ENCODE measurements at places on chromosomes 5 and 9.

DNA sequence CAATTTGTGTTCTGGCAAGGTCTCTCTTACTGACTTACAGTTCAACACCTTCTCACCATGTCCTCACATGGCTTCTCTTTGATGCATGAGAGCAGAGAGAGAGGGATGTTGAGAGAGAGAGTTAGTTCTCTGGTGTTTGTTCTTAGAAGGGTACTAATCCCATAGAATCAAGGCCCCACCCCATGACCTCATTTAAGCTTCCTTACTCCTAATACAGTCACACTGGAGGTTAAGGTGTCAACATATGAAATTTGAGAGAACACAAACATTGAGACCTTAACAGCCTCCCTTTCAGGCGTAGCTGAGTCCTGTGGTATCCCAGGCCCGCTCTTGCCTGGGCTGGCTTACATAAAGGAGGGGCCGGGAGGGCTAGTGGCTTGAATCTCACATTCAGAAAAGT lies 10.6 kb upstream of the SEMA6A start:
- DNase-seq, result no peak

- no peak for DNase-seq
Observed at GRCh38 chr5:109387408-109387974, 22.3 kb downstream of the PJA2 start.

DNA sequence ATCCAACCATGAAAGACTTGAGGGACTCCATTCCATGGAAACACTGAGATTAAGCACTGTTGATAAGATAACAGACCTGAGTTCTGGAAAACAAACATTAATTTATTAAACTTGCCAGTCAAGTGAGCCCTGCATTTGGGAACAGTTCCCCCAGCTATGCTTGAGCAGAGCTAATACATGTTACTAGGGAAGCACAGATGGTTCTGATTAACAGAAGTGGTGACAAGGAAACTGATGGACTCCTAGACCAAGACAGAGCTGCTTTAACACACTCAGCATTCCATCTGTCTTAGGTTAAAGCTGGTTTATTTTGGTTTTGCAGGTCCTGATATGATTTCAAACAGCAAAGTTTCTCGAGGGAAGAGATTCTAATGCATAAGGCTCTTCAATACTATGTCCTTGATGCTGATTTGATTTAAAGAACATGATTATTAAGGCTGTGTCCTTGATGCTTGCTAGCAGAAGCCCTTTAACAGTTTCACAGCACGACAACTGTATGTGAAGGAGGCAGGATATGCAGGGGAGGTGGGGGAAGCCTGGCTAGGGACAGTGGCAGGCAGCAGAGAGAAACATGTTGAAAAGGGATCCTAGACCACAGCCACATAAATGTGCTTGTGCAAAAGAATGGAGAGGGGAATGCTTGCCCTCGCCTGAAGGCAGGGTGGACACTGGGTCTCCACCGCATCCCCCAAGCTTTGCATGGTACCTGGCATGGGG lies 66.2 kb downstream of the ACTBL2 start:
- DNase-seq, result no peak

- DNase-seq, result no peak
Observed at GRCh38 chr5:169114466-169115065, 186.4 kb downstream of the SLIT3 start.

GRCh38 chr9:75188756-75189155 lies 100.4 kb downstream of the OSTF1 start:
- DNase-seq, result no peak

- no peak for DNase-seq
Observed at GRCh38 chr5:54257366-54258118, 52.8 kb downstream of the ARL15 start.

GRCh38 chr9:86867804-86868313 lies 79.4 kb downstream of the GAS1 start:
- DNase-seq, result no peak

DNA sequence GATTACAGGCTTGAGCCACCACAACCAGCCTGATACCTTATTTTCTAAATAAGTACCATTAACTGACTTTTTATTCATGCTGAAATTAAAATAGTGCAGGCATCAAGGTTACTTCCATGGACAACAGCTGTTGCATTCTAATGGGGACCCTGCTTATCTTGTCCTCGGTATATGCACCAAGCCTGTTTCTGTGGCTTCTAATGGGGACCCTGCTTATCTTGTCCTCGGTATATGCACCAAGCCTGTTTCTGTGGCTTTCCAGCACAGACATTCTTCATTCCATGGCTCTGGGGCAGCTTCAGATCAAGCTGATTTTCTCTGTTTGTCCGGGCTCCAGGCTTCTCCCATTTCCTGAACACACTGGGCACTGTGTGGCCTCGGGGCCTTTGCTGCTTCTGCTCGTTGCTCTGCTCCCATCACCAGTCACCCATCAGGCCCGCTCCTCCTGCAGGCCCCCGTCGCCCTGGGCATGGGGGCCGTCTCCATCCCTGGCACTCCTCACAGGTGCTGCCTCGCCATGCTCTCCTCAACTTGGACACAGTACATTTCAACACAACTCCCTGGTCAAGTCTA lies 30.7 kb downstream of the ZNF354A start:
- DNase-seq, result no peak

DNA sequence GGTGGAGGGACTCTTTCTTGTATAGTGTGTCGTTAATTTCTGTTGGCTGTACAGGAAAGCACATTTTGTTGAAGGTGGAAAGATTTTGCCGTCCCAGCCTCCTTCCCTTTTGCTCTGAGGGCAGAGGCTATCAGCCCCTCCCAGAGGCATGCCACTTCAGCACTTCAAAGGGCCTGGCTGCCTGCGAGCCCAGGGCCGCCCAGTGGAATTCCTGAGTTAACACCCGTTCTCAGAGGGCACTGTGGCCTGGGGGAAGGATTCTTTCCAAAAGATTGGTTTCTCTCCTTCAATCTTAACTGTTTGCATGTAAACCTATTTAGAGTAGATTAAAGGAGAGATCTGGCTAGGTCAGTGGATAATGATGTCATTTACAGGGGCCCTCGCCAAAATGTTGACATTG lies 238.6 kb downstream of the FANCC start:
- no peak for DNase-seq

DNA sequence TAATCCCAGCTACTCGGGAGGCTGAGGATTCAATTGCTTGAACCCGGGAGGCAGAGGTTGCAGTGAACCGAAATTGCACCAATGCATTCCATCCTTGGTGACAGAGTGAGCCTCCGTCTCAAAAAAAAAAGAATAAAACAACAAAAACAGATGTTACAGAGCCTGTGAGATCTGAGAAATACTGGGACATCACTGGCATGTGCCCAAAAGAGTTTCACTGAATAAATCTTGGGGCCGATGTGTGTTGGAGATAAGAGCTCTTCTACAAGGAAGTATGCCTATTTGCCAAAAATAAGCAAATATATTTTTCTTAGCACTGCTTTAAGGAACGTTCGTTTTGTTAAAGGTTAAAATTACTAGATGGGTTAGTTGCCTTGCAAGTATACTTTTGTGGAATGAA lies 55.1 kb downstream of the KIAA1958 start:
- no peak for DNase-seq

GRCh38 chr5:40983781-40984180 lies 74.5 kb downstream of the C7 start:
- DNase-seq, result no peak

DNA sequence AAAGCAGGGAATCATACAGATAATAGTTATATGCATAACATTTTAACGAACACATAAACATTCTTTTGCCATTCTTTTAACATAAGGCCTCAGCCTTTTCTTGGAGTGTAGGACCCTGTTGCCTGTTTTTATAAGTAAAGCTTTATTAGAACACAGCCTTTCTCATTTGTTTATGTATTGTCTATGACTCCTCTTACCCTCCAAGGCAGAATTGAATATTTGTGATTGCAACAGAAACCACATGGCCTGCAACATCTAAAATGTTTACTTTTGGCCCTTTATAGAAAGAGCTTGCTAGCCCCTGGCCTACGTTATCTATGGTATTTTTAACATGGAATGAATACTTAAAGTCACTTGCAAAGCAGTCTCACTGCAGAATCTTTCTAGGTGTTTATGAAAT lies 2.6 kb downstream of the SLC31A1 start:
- no peak for DNase-seq

DNA sequence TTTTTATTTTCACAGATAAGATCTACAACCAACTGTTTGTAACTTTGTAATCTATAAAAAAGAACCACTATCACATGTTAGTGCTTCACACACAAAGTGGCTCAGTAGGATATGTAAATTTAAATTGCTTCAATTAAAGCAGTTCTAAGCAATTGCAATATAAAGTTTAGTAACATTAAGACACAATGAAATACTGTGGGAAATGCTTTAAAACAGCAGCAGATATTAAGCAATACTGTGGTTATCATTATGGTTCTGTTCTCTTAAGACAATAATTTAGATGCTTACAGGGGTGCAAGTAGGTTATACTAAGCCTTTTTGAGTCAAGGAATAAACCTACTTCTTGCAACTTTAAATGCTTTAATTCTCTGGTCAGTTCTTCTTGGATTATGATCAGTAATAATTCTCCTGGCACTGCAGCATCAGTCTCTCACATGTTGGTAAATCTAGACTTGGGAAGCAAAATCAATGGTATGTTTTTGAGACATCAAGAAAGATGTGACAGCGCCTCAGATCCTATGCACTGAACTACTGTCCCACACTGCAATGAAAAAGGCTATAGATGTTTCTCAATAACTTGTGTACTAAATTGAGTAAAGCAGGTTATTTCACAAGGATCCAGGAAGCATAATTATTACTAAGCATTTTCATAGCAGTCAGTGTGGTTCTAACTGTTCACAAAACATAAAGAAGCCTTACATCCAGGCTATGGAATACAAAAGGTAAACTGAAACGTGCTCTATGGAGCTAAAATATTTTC lies 338.7 kb upstream of the PDE4D start:
- no peak for DNase-seq

- DNase-seq, result no peak
Observed at GRCh38 chr5:169162407-169162806, 138.5 kb downstream of the SLIT3 start.

DNA sequence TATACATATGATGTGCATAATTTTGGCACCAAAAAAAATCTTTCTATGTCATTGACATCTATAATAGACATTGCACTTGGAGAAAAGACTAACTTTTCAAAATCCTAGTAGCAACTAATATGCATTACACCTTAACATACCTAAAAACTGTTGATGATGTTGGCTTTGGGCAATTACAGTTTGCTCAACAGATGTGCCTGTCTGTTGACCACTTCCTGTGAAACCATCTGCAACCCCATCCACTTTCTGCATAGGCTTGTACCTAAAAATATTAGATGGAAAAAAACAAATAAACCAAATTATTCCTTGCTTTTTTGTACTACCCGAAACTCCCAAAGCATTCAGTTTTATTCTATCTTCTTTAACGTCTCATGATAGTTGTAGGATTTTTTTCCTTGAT lies 248.6 kb downstream of the RFX3 start:
- DNase-seq, result no peak

GRCh38 chr9:114001794-114002261 lies 76.3 kb downstream of the AMBP start:
- no peak for DNase-seq

- no peak for DNase-seq
Observed at GRCh38 chr5:133883916-133884315, 84.5 kb downstream of the C5orf15 start.

DNA sequence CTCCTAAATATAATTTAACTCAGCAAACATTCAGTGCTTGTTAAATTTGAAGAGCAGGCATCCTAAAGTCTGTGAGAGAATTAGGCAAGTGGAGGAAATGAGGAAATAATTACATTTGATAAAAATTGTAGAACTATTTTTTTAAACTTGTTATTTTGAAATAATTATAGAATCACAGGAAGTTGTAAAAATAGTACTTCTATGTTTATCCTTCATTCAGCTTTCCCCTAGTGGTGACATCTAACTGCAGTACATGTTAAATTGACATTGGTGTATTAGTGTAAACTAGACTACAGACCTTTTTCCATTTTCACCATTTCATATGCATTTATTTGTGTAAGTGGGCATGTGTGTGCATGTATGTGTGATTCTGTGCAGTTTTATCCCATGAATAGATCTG lies 51.6 kb downstream of the F2RL2 start:
- DNase-seq, result no peak

GRCh38 chr9:103991001-103991400 lies 103.1 kb upstream of the SMC2 start:
- DNase-seq, result no peak

DNA sequence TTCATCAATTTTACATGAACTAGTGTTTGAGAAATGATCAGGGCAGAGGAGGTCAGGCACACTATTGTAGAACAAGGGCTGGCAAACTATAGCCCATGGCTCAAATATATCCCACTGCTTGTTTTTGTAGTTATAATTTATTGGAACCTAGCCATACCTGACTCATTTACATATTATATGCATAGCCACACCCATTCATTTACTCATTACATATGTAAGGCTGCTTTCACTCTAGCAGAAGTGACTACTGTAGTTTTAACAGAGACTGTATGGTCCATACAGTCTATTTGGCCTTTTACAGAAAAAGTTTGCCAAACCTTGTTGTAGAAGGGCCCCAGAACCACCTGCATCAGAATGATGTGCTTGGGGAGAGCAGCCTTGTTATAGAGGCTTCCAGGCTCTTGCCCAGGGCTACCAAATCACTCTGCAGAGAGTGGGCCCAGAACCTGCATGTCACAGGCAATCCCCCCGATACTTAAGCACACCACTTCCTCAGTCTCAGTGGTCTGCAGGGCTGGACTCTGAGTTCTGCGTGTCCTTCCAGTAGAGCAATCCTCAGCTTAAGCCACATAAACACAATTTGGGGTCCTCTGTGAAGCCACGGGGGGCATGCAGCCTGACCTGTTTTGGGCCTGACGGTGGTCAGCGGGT lies 6.7 kb downstream of the ANKS6 start:
- DNase-seq, result no peak

- DNase-seq, result no peak
Observed at GRCh38 chr5:173204185-173204979, 30.6 kb downstream of the NKX2-5 start.

DNA sequence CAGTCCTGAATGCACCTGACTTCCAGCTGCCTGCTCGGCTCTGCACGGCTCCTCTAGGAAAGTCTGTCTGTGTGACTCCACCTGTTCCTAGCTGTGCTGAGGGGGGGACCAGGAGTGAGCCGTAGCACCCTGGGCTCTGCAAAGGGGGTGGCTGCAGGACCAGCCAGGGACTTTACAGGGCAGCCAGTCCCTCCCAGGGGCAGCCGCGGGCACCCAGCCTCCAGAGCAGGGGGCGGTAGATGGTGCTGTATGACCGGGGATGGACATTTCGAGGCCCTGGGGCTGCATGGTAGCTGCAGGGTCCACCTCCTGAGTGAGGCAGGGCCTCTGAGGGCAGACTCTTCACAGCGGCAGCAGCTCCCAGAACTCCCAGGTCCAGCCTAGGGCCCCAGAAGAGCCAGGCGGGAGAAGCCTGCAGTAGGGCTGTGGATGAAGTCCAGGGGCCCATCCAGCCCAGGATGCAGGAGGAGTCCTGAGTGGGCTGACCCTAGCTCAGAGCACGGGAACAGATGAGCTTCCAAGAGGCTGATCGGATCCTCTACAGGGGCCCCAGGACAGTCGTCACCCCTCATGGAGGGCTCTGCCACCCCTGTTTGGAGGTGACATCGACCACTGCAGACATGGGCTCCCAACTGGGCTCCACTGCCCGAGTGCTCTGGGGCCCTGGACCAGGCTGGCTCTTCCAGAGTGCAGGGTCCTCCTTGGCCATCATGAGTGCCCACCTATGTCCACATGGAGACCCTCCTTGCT lies 105.4 kb downstream of the ZNF354C start:
- no peak for DNase-seq

GRCh38 chr9:133115604-133116345 lies 5.3 kb downstream of the RALGDS start:
- DNase-seq, result no peak
